Muscle of leg (tissue), 16 donors: ENCODE measurements at places on chromosomes 3 and 15. TPM values are rescaled to one million over a fixed set of nuclear protein-coding genes. Genes with fewer than 3 reads are reported as not detected.

- no peak for DNase-seq
Observed at GRCh38 chr3:34261001-34261385, 462.6 kb downstream of the PDCD6IP start.

DNA sequence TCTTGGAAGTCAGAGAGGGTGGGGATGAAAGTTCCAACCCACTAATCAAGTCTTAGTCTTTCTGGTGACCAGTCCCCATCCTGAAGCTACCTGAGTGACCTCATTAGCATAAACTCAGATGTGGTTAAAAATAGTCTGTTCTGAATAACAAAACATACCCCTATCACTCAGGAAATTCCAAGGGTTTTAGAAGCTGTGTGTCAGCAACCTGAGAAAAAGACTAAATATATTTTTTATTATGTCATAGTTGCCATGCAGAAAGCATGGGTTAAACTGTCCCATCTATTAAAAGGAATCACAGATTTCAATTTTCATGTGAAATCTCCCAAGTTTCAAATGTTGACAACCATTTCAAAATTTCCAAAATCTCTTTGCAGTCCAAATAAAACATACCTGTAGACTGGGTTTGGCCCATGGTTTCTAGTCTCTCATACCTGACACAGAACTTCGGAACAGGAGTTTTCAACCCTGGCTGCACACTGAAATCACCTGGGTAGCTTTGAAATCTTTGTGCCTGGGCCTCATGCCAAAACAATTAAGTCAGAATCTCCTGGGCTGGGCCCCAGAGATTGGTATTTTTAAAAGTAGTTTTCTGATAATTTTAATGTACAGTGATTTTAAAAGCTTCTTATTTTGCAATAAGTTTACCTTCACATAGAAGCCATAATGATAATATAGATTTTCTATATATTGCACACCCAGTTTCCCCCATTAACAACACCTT is 476.3 kb downstream of the RBMS3 start:
- DNase-seq = no peak

- DNase-seq = peak; percentile 49
Observed at GRCh38 chr3:157132936-157133335, 27.0 kb downstream of the CCNL1 start.

DNA sequence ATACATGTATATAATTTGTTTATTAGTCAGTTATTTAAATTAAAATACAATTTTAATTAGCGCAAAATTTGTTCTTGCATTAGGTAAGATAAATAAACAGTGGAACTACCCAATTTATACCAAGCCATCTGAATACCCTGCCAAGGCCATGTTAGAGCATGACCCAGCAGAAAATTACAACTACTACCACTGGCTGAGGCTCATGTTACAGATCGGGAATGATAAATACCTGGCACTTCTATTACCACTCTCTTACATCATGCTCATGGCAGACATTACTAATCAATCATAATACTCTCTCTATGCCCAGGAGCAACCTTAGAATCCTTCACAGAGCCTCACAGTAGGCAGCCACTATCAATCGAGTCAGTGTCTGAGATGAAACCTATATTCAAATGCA is 21.2 kb upstream of the LMOD3 start:
- DNase-seq = peak; percentile 30

GRCh38 chr3:46947981-46948791 is 28.4 kb downstream of the CCDC12 start:
- no peak for DNase-seq

GRCh38 chr3:13540297-13540995 is 8.5 kb upstream of the FBLN2 start:
- no peak for DNase-seq

- DNase-seq = no peak
Observed at GRCh38 chr3:175212896-175213295, 353.8 kb downstream of the NAALADL2 start.

GRCh38 chr3:42214064-42214463 is 51.9 kb downstream of the CCK start:
- no peak for DNase-seq

DNA sequence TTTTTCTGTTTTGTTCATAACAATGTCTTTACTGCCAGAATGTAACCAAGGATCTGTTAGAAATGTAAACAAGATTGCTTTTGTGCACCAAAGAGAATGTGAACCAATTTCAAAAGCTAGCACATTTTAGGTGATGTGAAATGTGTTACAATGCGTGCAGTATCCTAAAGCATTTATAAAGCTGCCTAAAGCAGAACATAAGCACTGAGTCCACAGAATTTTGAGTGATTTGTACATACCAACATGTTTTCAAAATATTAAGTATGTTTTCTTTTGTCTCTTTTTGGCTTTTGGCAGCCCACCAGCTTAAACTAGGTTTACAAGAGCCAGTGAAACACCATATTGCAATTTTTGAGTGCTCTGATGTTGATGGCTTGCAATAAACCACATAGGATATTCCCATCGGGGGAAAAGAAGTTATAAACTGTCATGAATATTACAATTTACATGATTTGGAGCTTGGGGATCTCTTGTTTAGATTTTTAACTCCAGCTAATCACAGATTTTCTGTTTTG is 364.0 kb downstream of the ZIC1 start:
- DNase-seq = peak; percentile 52

- DNase-seq = no peak
Observed at GRCh38 chr3:27939940-27940339, 217.8 kb upstream of the EOMES start.

DNA sequence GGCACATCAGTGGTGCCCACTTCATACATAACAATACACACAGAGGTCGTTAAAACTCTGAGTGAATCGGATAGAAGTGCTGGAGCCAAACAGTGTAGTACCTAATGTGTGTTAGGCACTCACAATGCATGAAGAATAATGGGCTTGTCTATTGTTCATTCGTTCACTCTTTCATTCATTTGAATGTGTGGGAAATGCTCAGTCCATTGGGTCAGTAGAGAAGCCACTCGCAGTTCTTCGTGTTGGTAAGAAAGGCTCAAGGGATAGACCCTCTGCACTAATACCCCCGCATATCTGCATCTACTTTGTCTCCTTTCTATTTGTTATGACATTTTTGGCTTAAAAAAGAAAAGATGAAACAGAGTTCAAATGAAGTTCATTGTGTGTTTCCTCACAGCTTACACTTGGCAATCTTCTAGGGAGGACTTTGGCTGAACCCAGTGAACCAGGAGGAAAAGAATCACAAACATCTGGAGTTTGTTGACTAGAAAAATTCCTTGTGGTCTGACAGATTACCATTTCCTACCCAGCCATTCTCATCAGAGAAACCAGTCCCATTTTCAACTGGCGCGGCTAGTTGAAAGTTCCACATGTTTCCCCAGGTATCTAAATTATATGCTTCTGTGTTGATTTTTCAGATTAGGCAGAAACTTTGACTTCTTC is 32.8 kb upstream of the MFSD1 start:
- DNase-seq = peak; percentile 98

- DNase-seq = no peak
Observed at GRCh38 chr3:85288257-85288656, 329.5 kb downstream of the CADM2 start.

DNA sequence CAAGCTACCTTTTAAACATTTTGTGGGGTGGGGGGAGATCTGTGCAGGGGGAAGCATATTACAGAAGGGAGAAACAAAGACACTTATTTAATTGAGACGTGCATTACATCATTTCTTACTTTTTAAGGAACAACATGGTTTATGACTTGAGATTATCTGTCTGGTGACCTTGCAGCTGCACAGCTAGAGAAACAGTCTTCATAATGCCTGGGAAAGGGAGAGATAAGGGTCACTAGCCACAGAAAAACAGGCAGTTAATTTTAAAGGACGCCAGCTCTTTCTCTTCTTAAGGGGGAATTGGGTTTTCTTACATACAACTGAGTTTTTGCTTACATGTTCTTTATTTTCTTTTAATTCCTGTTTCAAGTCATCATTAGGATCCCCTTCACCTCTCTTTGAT is 147.9 kb downstream of the SST start:
- DNase-seq = no peak

DNA sequence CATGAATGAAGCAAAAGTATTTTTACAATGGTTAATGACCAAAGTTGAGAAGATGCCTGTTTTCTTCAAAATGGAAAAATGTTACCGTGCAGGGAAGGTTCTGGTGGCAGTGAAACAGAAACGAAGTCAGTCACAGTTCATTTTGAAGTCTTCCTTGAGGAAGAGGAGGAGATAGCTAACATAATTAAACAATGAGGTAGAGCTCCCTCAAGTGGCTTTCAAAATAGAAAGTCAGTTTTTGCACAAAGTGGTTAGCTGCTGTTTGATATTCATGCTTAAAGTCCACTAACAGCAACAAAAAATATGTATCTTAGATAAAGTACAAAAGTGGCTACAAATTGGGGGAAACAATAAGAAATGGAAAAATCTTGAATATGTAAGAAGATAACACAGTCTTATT is 87.3 kb downstream of the TFG start:
- DNase-seq = no peak

DNA sequence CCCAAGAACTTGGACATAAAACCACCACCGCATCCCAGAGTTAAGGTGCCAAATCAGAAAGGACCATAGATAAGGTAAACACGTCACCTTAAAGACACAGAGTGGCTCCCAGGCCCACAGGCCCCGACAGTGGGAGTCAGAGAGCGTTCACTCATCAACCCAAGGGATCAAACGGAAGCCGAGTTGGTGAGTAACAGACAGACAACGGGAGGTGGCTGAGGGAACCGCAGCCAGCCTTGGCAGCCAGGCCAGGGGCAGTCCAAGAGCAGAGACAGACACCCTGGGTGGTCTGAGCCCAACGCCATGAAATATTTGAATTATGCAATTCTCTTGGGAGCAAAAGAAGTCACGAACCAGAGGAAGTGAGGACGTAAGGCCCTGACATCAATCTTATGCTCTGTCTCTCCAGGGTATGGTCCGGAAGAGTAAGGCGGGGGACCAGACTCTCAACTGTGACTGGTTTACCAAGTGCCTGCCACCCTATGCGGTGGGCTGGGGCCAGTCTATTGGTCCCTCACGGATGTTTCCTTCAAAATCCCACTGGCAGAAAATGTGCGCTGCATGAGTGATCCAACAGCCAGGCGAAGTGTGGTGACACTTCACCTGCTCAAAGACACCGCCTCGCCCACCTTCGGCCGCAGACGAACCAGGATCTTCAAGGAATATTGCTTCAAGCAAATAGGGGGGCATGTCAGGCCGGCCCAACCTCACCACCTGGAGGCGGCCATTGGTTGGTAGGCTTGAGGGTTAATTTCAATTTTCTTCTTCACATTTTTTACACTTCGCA is 34.3 kb downstream of the TMEM44 start:
- DNase-seq = no peak

- DNase-seq = no peak
Observed at GRCh38 chr3:173893066-173893465, 495.5 kb downstream of the NLGN1 start.

GRCh38 chr3:150970665-150971324 is 1.7 kb downstream of the CLRN1 start:
- no peak for DNase-seq

DNA sequence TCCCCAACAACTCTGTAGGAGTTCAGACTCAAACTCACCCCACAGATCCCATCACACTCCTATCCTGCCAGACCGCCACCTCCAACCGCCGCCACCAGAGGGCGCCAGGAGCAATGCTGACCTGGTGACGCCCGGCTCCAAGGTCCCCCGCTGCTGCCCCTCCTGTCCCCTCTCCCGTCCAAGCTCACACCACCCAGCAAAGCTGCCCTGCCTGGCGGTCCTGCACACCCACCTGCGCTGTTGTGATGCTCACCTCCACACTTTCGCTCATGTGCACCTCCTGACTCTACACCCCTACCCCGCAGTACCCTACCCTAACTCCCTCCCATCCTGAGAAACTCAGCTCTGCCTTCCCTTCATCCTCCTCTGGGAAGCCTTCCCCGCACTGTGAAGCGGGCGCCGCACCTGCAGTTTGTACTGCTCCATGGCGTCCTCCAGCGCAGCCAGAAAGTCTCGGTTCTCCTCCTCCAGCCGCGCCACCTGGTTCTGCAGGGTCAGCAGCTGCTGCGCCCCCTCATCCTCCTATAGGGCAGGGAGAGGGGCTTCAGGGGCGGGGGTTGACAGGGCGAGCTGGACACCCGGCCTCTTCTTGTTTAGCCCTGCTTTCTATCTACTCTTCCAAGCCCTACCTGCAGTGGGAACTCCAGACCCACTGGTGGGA is 7.9 kb downstream of the KIF7 start:
- DNase-seq = peak; percentile 62

The TMEM40 gene
- total RNA-seq = 6.4 TPM

The NOX5 gene
- 0.09 TPM for total RNA-seq

The SLC12A1 gene
- total RNA-seq = not detected

The PARP3 gene
- 5.6 TPM for total RNA-seq

The GOLGA8J gene
- total RNA-seq = 0.09 TPM

The ACAD11 gene
- total RNA-seq = 13.6 TPM

The DLL4 gene
- total RNA-seq = 9.7 TPM

The ESYT3 gene
- total RNA-seq = 11.0 TPM

The CCRL2 gene
- total RNA-seq = 0.53 TPM

The CCDC191 gene
- 2.3 TPM for total RNA-seq

The P2RY14 gene
- 1.5 TPM for total RNA-seq

The CMTM8 gene
- total RNA-seq = 0.53 TPM

The GOLGA8T gene
- 0.27 TPM for total RNA-seq

The SLC24A5 gene
- 0.04 TPM for total RNA-seq

The PCCB gene
- total RNA-seq = 29.1 TPM

The GRAMD1C gene
- 1.3 TPM for total RNA-seq

The ZIC1 gene
- total RNA-seq = 11.8 TPM

The PLCH1 gene
- total RNA-seq = 0.44 TPM

The KBTBD8 gene
- total RNA-seq = 3.2 TPM
